ENCODE measurements at places on chromosomes 16 and 17.

DNA sequence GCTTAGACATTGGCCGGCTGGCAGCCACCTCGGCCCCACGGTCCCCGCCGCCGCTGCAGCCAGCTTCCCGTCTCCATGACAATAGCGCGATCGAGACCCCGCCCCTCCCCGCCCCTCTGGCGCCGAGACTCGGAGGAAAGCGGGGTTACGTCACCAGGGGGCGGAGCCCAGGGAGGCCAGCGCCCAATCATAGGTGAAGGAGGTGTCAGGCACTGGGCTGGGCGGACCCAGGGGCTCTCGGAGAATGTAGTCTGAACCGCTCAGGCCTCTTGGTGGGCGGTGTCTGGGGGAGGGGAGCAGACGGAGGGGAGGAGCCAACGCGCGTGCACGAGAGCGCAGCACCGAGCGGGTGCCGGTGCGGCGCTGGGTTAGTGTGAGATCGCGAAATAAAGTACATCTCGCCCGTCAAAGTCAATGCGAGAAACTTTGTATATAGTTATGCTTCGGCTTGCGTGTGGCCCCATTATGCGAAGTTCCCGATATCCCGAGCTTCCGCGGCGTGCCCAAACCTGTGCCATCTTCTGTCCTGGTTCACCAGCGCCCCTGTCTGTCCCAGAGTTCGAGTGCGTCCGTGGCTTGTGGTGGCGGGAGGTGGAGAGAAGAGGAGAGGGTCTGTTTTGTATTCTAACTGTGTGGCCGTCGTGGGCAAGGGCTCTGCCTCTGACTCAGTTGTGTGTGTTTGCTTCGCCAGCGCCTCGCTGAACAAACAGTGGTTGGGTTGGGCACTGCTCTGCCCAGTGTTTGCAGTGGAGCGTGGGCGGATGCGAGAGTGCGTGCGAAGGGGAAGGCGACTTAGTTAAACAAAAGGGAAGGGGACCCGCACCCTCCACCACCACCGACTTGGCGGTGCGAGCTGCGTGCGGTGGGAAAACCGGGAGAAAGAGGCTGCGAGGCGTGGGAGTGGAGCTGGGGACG lies 1.3 kb upstream of the IRX5 start:
- DNase-seq = peak; percentile 90

- no peak for DNase-seq
Observed at GRCh38 chr17:72439893-72440502, 319.2 kb downstream of the SOX9 start.

GRCh38 chr17:44211281-44212265 lies 7.9 kb downstream of the UBTF start:
- no peak for DNase-seq

GRCh38 chr17:31529841-31530251 lies 138.4 kb downstream of the RAB11FIP4 start:
- DNase-seq = no peak

DNA sequence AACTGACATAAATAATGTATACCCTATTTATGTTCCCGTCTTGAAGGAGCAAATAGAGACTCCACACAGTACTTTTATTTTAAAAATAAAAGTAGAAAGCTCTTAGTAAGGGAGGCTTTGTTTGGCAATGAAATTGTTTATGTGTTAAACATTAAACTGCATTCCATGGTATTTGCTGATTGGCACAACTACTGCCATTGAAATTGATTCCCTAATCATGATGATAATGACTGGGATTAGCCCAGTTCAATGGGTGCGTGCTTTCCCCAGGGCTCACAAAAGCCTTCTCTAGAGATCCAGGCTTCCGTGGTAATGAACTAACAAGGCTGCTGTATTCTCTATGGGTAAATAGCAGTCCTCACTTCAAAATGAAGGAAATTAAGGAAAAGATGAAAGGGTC lies 67.5 kb downstream of the GPRC5B start:
- DNase-seq = no peak

DNA sequence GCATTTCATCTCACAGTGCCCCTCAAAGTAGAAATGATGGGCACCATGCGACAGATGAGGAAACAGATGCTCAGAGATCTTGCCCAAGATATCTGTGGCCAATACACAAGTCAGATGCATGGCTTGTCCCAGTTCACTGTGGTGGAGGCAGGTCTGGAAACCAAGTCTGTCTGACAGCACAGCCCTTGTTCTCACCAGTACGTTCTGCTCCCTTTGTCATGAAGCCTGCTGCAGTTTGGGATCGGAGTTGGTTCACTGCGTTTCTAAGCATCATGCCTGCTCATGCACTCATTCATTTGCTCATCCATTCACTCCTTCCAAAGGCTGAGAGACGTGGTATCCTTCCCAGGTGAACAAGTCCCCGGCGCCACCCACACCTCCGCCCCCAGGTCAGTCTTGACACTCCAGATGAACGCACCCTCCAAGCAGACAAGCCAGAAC lies 27.2 kb upstream of the MEAK7 start:
- no peak for DNase-seq

DNA sequence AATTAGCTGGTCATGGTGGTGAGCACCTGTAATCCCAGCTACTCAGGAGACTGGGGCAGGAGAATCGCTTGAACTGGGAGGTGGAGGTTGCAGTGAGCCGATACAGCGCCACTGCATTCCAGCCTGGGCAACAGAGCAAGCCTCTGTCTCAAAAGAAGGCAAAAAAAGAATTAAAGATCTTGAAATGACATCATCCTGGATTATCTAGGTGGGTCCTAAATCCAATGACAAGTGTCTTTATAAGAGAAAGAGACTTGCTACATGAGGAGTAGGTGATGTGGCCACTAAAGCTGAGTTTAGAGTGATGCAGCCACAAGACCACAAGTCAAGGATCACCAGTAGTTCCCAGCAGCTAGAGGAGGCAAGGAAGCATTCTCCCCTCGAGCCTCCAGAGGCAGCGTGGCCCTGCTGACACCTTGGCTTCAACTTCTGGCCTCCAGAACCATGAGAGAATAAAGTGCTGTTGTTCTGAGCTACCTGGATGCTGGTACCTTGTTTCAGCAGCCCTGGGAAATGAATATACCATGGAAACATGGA lies 15.8 kb downstream of the CIITA start:
- no peak for DNase-seq

DNA sequence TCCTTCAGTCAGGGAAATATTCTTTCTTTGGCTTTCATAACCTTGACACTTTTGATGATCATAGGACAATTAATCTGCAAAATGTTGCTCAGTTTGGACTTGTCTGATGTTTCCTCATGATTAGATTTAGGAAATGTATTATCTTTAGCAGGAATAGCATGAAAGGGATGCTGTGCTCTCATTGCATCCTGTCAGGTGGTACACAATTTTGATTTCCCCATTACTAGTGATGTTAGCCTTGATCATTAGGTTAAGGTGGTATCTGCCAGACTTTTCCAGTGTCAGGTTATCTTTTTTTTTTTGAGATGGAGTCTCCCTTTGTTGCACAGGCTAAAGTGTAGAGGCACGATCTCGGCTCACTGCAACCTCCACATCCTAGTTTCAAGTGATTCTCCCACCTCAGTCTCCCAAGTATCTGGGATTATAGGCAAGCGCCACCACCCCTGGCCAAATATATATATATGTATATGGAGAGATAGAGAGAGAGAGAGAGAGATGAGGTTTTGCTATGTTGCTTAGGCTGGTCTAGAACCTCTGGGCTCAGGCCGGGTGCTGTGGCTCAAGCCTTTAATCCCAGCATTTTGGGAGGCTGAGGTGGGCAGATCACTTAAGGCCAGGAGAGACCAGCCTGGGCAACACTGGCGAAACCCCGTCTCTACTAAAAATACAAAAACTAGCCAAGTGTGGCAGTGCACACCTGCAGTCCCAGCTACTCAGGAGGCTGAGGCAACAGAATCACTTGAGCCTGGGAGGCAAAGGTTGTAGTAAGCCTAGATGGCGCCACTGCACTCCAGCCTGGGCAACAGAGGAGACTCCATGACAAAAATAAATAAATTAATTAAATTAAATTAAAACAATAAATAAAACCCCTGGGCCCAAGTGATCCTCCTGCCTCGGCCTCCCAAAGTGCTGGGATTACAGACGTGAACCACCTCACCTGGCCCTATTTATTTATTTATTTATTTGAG lies 15.8 kb upstream of the CAVIN1 start:
- DNase-seq = peak; percentile 32
